ENCODE measurements at places on chromosomes 3 and 15.
A peak's percentile ranks its signal among the peaks of the same experiment; 100 is the strongest.

DNA sequence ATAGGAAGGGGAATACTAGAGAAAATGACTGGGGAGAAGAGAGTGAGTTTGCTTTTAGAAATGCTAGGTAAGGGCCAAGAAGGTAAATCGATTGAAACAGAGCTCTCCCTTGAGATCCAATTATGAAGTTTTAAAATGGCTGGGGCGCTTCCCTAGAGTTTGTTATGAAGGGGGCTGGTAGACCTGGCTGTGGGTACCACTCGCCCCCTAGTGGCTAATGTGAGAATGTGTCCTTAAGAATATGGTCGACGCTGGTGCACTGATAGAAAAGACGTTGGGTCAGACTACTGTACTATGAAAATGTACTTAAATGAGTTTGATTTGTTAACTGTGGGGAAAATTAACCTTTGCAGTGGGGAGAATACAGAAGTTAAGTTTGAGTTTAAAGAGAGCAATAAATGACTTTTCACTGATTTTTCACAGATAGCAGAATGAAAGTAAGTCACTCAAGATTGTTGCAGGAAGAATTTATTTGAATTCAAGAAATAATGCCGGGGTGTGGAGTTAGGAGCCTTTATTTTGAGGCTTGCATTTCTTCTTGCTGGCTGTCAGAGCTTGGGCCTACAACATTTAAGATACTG lies 9.2 kb downstream of the TMPRSS7 start:
- DNase-seq: peak; percentile 3

DNA sequence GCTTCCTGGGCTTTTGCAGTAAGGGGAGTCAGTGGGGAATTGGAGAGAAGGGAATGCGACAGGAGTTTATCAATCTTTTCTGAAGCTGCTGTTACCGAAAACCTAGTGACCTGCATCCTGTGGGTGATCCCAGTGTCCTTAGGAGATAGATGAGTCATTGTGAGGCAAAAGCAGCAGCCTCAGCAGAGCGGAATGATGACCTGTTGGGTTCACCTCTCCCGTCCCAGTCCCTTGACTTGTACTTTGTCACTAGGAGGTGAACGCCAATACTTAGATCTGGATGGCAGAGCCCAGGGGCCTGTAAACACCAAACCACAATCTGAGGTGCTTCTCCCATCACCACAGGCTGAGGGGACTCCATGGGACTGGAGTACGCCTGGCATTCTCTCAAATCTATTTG lies 17.9 kb downstream of the CDAN1 start:
- no peak for DNase-seq

DNA sequence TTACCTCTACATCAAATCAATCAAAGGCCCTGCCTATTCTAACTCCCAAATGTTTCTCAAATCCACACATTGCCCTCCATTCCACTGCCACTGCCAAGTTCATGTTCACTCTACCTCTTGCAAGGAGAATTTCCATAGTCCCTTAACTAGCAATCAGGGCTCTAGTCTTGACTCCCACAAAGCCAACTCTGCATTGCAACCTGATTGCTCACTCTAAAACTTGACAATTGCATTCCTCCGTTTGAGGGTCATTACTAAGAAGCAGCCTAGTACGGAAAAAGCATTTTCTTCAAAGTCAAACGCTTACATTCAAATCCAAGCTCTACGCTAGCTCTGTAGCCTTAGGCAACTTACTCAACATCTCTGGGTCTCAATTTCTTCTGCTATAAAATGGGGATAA lies 1.2 kb downstream of the CPA3 start:
- DNase-seq: no peak

DNA sequence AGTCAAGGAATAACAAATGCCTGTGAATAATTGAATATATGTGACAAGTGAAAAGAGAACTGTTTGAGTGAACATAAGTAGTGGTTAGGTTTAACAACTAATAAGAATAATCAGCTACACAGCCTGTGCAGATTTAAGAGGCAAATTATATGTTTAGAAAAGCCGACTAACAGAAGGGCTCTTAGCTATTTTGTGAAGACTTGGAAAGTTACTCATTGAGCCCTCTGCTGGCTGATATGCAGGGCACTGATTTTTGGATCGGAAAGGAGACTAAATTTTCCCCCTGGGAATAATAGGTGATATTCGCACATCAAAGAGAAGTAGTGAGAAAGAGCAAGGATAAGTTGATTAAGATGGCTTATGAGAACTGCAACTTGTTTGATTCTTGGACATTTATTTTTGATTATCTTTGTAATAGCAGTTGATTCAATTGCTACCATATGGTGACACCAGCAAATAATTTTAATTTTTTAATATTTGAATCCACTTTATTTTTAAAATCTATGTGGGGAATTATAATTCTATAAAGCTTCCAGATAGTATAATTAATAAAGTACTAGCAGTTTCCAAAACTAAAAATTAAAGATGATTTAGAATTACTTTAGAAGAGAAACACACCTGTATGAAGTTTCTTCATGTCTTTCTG lies 156.2 kb downstream of the NLGN1 start:
- no peak for DNase-seq

- no peak for DNase-seq
Observed at GRCh38 chr3:33665294-33665693, 52.8 kb downstream of the CLASP2 start.

- DNase-seq: no peak
Observed at GRCh38 chr3:16352428-16352827, 87.4 kb downstream of the OXNAD1 start.
